A172 (cell line): ENCODE measurements at places on chromosomes 7 and 10.

- no peak for DNase-seq
Observed at GRCh38 chr10:25811052-25811685, 122.9 kb upstream of the MYO3A start.

- no peak for DNase-seq
Observed at GRCh38 chr7:135181261-135181928, 10.9 kb upstream of the CYREN start.

DNA sequence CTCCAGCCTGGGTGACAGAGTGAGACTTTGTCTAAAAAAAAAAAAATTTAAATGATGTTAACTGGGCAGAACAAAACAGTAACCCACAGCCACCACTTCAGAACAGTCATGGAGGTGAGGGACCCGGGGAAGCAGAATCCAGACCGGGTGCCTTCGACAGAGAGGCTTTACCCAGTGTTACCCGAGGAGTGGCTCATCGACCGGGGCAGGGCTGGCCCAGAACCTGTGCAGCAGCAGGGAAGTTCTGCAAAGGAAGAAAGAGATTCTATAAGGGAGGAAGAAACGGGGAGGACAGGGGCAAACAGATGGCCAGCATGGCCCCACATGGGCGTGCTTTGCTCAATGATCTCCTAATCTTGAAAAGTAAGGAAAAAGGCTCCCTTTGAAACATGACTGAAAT, 26.0 kb upstream of the UBE3C start:
- DNase-seq: no peak

DNA sequence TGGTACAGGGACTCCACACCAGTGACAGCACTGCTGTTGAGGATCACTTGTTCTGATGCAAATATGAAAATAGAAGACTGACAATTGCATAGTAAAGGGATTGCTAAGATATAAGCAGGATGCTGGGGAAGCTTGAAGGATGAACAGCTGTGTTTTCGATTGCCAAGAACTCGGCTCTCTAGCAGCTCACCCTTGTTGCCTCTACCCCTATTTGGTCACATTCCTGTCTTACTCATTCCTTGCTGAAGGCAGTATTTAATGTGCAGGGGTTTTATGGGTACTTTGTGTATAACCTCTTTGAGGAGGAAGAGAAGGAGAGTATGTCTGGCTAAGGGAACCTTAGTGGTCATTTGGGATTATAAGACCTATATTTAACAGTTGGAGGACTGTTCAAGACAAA, 218.8 kb downstream of the AUTS2 start:
- peak; percentile 41 for DNase-seq

GRCh38 chr10:75140246-75140645, 28.8 kb downstream of the SAMD8 start:
- DNase-seq: no peak

GRCh38 chr7:38731215-38731614, 100.0 kb upstream of the AMPH start:
- peak; percentile 42 for DNase-seq

DNA sequence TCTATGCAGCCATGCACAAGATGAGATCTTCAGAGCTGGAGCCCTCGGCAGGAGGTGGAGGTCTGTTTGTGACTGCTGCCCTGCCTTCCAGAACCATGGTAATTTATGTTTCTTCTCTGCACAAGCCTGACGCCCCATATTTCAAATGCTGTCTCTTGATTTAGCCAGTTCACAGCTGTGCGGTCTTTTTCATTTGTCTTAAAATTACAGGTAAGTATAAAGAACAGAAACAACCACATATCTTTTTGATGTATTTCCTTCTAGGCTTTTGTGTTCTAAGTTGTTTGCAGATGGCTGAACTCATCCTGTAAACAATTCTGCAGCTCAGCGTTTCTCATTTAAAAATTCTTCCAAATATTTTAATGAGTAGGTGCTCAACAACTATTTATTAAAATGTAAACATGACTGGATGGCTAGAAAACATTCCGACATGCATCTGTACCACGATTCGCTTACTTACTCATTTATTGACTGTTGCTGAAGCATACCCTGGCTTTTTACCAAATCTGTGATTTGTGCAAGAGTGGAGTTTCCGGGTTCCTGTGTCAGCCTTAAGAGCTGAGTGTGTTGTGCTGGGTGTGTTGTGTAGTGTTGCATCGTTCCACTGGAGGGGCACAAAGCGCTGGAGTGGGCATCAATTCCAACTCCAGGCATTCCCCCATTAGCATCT, 58.9 kb downstream of the PIP4K2A start:
- no peak for DNase-seq

DNA sequence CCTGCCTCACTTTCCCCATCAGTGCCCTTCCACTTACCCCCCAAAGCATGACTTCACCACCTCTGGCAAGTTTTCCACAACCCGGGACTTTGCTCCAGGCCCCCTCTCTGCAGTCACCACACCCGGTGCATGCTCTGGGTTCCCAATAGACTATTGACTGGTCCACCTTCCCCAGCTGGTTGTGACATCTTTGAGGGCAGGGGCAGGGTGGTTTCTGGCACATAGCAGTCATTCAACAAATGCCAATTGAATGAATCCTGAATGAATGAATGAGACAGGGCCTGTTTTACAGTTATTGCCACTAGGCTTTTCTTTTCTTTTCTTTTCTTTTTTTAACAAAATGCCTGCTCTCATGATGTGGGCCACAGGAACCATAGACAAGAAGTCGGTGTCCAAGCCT, 28.8 kb upstream of the DOCK1 start:
- no peak for DNase-seq

GRCh38 chr7:142094861-142095260, 16.7 kb upstream of the MGAM2 start:
- DNase-seq: no peak

DNA sequence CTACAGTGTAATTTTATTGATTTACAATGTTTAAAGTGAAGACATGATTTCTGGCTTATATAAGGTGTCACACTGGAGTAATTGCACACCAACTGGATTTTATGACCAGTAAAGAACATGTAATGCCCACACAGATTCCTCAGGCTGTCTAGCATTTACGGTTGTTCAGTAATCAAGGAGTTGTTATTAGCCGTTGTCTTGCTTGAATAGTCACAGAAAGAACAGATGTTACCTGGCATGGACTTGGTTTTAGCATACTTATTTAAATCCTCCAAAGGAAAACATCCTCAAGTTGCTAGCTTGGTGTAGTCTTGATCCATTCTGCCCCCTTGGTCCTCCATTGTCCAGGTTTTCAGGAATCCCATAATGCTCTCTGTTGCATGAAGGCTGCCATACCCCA, 65.8 kb downstream of the POU6F2 start:
- no peak for DNase-seq

DNA sequence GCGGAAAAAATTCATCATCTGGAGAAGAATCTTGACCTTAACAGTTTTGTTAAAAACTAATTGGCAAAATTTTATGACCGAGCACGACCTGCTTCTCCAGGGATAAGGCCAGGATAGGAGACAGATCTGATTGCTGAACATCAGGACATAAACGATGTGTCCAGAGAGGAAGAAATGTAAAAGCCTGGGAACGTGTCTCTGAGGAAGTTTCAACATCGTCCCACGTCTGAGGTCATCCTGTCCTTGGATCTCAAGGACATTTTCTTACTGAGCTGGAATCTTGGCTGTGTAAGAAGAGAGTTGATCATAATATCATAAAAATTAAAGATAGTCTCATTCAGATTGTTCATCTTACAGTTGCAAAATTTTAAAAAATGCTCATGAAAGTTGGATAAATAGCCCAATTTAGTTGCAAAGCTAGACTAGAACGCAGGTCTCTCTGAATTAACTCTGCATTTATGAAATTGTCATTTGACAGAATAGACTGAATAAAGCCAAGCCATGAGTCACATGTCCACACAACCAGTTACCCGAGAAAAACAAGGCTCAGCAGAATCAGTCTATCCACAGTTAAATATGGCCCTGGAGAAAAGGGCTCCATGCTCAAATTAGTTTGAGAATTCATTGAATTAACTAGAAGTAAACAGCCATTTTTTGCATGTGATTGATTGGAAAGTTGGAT, 120.0 kb upstream of the EGFR start:
- no peak for DNase-seq

DNA sequence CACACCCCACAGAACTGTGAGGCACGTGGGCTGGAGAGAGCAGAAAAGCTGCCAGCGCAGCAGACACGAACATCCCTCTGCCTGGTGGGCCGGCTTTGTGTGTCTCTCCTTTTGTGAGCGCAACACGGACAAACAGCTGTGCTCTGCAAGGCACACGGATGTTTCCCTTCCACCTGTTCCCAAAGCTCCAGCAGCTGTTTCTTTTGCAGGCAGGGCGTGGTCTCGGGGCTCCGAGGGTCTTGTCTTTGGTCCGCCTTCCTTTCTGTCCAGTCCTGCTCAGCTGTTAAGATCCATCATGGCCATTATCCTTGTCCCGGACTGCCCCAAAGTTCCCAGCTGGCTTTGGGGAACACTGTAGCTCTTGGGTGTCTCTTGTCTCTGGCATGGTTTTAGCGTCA, 32.7 kb upstream of the SH2B2 start:
- DNase-seq: no peak

GRCh38 chr7:12905671-12906070, 218.2 kb downstream of the ARL4A start:
- DNase-seq: no peak

- peak; percentile 60 for DNase-seq
Observed at GRCh38 chr7:131431289-131431688, 103.6 kb downstream of the MKLN1 start.

- DNase-seq: no peak
Observed at GRCh38 chr7:29142021-29142727, 4.2 kb downstream of the CPVL start.

GRCh38 chr10:64210211-64210610, 689.0 kb downstream of the REEP3 start:
- no peak for DNase-seq

DNA sequence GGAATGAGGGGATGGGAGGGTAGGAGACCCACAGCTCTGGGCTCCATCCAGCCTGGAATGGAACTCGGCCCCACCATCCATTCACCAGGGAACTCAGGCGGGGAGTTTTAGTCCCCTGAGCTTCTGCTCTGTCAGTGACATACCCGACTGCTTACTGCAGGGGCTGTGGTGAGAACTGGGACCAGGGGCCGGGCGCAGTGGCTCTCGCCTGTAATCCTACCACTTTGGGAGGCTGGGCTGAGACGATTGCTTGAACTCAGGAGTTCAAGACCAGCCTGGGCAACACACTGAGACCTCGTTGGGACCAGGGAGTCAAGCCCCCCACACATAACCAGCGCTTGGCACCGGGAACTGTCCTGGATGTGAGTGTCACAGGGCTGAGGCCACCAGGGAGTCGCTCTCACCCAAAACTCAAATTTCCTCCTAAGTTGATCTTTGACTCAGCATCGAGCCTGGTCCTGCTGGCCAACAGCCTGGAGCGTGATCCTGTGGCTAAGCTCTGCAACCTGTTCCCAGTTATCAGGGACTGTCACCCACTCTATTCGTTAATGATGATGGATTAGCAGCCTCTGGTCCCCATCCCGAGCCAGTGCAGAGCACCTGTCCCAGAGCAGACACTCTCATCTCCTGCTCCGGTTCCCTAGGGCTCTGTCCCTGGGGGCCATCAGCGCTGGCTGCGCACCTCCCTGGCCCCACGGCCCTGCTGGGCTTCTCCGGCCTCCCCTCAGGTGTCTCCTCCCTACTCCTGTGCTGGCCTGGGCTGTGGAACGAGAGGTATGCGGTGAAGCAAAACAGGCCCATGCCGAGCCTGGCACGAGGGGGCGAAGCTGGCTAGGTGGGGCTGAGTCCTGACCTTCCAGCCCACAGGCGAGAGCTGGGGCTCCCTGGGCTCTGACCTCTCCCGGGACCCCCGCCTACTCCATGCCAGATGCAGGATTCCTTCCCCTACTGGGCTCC, 902 bp upstream of the CLDN15 start:
- DNase-seq: no peak

- no peak for DNase-seq
Observed at GRCh38 chr7:117809958-117810357, 63.3 kb downstream of the CTTNBP2 start.

GRCh38 chr7:100091411-100092181, 2.8 kb downstream of the COPS6 start:
- DNase-seq: no peak

GRCh38 chr10:86023336-86023735, 343.3 kb downstream of the GRID1 start:
- DNase-seq: no peak

DNA sequence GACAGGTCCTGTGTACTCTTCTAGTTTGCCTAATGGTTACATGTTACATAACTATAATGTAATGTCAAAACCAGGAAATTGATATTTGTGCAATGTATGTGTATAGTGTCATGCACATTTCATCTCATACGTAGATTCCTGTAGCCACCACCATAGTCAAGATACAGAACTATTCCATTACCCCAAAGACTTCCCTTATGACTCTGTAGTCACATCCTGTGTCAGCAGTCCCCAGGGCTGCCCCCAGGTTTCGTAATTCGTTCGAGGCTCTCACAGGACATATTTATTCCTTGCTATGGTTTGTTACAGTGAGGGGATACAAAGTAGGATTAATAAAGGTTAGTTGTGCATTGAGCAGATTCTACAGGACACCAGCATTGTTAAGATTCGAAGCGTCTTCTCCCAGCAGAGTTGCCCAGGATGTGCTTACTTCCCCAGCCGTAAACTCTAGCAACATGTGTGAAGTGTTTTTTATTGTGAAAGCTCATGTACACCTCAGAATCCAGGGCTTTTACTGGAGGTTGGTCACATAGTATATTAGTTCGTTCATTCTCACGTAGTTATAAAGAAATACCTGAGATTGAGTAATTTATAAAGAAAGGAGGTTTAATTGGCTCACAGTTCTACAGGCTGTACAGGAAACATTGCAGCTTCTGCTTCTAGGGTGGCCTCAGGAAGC, 18.6 kb downstream of the RABGEF1 start:
- DNase-seq: no peak

DNA sequence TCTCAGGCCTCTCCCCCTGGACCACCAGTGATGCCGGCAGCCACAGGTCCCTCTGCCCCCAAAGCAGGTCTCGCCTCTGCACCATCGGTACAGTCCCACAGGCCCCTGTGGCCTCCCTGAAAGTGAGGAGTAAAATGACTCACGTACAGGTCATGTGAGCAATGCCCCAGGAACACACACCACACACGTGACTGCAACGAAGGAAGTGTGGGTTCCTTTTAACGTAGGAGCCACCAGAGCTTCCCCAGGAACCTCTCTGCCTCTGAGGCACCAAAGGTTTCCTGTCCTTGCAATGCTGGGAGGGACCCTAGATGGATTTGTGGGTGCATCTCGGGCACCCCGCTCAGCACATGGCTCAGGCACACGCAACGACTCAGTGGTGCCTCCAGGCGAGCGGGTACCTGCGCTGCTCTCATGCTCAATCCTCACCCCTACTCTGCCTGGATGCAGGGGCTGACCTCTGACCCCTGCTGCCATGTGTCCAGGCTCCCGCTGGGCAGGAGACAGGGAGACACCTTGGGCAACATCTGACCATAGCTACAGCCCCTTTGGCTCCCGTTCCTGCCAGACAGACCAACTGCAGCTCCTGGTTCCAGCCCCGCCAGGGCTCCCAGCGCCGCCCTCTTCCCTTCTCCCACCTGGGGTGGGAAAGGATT, 120.7 kb downstream of the PRKAG2 start:
- peak; percentile 78 for DNase-seq

GRCh38 chr7:44408596-44408995, 81.9 kb downstream of the NUDCD3 start:
- DNase-seq: no peak
